ENCODE measurements at places on chromosomes 5 and 9.

DNA sequence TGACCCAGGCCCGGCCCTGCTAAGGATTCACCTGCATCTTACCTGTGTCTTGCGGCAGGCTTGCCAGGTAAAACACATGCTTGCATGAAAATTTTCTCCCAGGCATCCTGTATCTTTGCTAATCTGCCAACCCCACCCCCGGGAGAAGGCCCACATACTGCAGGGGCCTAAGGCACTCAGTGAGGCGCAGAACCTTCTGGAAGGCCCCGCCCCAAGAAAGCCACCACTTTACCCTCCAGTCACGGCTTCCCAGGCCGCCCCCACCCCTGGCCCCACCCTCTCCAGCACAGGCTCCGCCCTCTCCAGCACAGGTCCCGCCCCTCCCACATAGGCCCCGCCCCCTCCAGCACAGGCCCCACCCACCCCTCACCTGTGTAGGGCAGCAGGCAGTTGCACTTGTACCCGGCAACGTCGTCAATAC is 29.8 kb upstream of the SEC16A start:
- peak; percentile 62 for DNase-seq

- no peak for DNase-seq
These were observed 32.0 kb downstream of the NKD2 start for GRCh38 chr5:1040571-1040970.

DNA sequence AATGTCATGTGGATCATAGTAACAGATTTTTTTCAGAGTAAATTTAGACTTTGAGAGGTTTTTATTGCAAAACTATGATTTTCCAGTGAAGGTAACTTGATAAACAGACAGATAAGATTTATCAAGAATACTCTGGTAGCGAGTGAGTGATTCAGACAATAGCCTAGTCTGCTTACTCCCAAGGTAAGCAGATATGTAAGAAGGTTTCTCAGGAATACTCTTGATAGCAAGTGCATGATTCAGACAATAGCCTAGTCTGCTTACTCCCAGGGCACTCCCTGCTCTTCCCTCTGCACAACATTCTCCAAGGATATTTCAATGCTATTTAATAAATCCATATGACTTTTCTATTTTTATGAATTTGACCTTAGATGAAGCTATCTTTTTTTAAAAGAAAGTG is 1881.5 kb downstream of the EFNA5 start:
- no peak for DNase-seq

GRCh38 chr9:91690540-91691249 is 259.3 kb downstream of the ROR2 start:
- DNase-seq, result no peak

Measured in CMK (cell line).